GM13976 (cell line): ENCODE measurements at places on chromosomes 13 and 19.
A peak's percentile ranks its signal among the peaks of the same experiment; 100 is the strongest.

DNA sequence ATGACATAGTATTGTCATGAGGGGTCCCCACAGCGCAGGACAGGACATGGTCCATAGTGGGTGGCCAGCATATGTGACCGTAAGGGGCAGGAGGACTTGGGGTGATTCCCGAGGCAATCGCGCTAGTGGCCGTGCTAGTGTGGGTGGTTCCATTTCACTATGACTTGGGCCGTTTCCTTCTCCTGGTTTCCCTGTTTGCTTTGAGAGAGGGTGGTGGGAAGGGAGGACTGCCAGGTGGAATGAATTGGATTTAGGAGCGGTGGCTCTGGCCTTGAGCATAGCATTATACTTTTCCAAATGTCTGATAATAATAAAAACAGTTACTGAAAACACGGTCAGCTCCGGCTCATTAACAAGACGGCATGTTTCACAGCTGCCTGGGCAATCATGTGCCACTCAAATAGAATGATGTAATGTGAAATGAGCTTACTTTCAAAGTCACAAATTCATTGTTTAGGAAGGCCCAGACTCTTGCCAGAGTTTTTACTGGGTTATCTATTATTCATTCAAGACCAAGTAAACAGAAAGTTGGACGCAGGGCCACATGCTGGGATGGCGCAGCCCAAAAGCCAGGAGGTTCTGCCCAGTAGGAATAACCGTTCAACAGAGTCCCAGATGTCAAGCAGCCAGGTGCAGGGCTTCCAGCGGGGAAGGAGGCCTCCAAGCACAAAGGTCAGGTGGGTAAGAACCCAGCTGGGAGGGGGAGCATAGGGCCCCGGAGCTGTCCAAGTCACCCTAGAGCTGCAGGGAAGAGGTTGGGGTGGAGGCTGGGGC, 19.6 kb upstream of the SLC15A1 start:
- DNase-seq = no peak

DNA sequence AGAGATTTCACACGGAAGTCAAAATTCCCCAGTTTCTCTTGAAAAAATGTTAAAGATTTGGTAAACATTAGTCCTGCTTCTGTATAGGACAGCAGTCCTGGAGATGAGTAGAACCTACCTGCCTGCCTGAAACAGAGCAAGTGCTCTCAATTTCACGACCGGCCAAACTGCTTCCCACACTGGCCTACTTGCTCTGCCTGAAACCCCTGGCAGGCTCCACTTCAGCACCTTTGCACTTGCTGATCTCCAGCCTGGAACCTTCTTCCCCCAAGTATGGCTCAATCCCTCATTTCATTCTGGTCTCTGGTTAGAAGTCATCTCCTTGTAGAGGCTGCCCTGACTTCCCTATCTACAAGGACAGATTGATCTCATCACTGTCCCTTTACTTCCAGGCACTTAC, 271.4 kb downstream of the DLEU7 start:
- DNase-seq = no peak

GRCh38 chr19:45615795-45616703, 14.0 kb upstream of the GPR4 start:
- DNase-seq = peak; percentile 94

GRCh38 chr13:28725046-28725610, 6.4 kb upstream of the SLC46A3 start:
- no peak for DNase-seq

DNA sequence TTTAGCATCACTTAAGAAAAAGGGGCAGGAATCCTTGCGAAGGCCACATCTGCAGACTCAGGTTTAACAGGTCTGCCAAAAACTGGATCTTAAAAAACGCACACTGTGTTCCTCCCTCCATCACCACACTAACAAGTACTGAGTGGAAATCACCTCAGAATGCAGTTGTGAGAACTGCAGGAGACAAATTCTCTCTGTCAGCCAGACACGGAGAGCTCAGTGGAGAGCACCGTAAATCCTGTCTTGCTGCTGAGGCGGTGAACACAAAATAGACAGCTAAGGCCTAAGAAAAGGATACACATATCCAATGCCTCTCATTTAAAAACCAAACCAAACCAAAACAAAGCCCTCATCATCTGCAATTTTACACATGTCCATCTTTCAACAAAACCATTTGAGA, 1287.6 kb downstream of the EFNB2 start:
- no peak for DNase-seq

GRCh38 chr19:2542341-2543069, 66.6 kb downstream of the GADD45B start:
- no peak for DNase-seq

- DNase-seq = no peak
These were observed 116.4 kb downstream of the STK24 start for GRCh38 chr13:98460516-98460915.
